Kasumi-1 (cell line): ENCODE measurements at places on chromosomes 4 and X.
A peak's percentile ranks its signal among the peaks of the same experiment; 100 is the strongest.

DNA sequence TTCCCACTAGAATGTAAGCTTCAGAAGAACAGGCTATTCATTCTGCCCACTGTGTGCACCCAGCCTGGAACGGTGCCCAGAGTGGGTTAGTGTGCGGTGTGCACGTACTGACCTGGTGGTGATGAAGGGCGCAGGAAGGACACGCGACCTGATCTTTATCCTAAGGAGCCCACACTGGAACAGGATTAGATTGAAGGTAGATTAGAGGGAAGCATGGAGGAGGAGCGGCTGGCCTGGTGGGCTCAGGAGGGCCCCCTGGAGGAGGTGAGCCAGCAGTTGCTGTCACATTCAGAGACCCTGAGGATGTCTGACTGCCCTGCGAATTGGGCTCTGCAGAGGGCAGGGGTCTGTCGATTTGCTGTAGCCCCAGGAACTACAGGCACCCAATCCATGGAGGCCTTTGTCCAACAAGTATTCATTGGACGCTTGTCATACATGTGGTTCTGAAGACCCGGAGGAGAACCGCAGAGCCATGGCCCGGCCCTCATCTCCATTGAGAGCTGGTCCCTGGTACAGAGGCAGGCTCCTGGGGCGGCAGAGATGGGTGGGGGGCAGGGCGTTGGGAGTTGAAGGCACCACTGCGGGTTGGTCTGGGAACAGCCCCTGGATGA is 73.2 kb downstream of the HTRA3 start:
- no peak for DNase-seq

DNA sequence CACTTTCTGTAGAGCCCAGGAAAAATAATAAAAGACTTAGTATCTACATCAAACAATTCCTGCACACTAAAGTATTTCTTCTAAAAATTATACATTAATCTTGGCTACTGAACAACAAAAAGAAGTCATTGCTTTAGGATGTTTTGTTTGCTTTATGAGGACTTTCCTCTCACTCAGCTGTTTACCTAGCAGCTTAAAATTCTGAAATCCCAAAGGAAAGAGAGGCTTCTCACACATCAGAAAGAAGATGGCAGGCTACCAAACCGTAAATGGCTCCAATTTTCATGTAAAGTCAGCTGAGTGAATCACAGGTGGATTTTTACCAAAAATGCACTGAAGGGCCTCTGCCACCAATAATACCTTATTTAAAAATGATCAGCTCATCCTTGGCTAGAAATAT is 9.0 kb upstream of the TRPC3 start:
- DNase-seq, result no peak

DNA sequence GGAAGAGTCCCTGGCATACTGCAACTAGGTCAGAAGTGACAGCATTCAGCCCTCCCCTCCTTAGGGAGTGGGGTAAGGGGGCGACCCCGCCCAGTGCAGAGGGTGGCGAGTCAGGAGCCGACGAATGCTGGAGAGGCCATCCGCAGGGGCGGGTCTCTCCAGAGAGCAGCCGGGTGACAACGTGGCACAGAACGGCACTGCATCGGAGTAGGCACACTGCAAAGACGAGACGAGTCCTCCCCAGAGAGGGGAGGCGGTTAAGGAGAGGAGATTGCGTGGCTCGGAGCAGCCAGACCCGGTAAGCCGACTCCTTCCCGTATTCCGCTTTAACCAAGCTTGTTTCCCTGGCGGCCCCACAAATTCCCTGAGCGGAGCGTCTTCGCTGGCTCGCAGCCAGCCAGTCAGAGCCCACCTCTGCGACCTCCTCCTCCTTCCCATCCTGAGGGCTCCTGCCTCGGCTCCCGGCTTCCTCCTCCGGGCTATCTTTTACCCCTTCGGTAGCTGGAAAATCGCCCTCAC is 54.9 kb downstream of the LINC00632 start:
- DNase-seq, result no peak

DNA sequence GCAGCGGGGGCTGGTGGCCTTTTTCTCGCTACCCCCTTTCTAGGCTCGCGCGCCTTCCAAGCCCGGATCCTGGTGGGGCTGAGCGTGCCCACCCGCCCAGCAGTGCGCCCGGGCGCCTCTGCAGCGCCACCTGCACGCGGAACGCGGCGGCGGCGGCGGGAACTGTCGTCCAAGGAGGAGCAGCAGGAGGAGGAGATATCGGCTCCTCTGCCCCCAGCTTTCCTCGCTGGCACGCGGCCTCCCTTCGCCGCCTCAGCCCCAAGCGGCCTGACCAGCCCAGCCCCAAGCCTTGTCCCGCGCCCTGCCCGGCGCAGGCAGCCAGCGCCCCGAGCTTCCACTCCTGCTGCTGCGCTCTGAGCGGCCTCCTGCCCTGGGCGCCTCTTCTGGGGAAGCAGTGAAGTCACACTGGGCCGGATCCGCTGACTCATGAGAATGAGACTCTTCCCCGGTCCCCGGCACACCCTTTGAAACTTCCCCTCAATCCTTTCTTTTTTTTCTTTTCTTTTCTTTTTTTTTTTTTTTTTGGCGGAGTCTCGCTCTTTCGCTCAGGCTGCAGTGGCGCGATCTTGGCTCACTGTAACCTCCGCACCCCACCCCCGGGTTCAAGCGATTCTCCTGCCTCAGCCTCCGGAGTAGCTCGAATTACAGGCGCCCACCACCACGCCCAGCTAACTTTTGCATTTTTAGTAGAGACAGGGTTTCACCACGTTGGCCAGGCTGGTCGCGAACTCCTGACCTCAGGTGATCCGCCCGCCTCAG is 10.6 kb upstream of the ELF4 start:
- peak; percentile 67 for DNase-seq

- DNase-seq, result no peak
These were observed 138.7 kb upstream of the LIMCH1 start for GRCh38 chr4:41399231-41399630.

- DNase-seq, result no peak
These were observed 451.5 kb downstream of the UBE2NL start for GRCh38 chrX:144335402-144335801.

- DNase-seq, result no peak
These were observed 7.5 kb downstream of the ASB5 start for GRCh38 chr4:176261481-176261880.

- no peak for DNase-seq
These were observed 330.9 kb downstream of the CXXC4 start for GRCh38 chr4:104163820-104164219.

GRCh38 chrX:105263171-105263570 is 42.7 kb upstream of the TEX13A start:
- no peak for DNase-seq

DNA sequence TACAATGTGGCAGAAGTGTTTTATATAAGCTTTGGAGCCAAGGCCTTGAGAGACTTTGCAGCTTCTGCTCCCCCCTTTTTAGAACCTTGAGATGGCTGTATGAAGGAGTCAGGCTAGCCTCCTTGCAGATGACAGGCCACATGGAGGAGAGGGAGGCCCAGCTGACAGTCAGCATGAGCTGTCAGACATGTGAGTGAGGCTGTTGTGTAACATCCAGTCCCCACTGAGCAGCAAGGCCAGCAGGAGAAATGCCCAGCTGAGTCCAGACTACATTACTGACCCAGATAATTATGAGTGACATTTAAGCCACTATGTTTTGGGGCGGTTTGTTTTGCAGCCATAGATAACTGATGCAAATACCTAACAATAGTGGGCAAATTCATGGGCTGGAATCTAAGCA is 515.3 kb upstream of the ARX start:
- no peak for DNase-seq

DNA sequence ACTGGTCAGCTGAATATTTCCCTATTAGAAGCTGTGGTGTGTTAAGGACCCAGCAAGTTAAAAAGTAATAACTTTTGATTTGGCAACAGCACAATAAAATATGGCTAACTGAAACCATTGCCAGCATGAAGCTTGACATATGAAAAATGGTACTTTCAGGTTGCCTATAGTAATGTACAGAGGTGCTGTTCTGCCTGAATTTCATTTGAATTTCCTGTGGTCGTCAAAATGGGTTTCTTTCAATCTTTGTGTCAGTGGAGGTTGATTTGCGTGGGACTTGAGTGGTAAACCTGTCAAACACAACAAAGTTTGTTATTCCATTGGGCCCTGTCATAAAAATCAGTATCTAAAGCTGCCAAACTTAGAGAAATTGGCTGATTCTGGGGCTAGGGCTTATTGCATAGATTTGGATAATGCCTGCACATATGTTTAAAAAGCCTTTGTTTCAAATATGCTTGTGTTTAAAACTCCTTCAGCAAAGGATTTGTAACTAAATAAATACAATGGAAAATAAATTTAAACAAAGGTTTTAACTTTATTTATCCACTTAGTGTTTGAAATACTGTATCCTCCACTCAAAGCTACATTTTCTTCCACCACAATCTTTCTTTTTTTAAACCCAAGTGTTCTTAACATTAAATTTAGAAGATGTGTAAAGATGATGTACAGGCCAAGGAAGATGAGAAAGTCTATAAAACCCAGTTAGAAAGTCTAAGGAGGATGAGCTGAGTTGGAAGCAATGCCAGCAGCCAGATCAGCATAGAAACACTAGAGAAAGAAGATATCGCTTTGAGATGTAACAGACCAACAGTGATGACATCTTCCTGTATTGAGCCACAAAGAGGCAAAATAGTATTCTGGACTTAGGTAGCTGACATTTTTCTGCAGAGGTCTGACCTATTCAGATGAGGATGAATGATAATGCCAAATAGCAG is 134.8 kb upstream of the GIMD1 start:
- DNase-seq, result no peak

- DNase-seq, result no peak
These were observed 121.1 kb upstream of the PPARGC1A start for GRCh38 chr4:24010994-24011393.
